ENCODE measurements at places on chromosomes 16 and 17.

DNA sequence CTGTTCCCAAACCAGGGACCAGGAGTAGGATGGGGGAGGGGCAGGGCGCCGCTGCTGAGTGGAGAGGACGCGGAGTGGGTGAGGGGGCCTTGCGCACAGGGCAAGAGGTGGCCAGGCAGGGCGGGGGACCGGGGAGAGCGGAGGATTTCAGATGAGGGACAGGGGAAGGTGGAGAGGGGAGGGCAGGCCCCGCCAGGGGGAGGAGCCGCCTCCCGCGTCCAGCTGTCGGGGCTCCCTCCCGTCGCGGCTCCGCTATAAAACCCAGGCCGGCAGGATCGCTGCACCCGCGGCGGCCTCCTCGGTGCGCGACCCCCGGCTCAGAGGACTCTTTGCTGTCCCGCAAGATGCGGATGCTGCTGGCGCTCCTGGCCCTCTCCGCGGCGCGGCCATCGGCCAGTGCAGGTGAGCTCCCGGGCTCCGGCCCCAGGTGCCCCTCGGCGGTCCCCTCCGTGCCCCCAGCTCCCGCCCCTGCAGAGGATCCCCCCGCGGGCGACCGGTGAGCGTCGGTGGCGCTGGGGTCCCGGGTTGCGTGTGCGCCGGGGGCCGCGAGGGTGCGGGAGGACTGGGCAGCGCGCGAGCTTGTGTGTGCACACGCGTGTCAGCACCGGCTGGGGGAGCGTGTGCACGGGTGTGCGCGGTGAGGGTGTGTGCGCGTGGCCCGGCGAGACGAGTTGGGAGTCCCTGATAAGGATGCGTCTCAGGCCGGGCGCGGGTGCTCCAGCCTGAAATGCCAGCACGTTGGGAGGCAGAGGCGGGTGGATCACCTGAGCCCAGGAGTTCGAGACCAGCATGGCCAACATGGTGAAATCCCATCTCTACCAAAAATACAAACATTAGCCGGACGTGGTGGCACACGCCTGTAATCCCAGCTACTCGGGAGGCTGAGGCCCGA is at the start of gene CA4:
CA4 (plus strand) TSS at position 283 of the 892 bp plus-strand sequence; CDS start at position 345, 62 bp downstream.
- DNase-seq = no peak

GRCh38 chr17:40170325-40170724 is 6.9 kb upstream of the RAPGEFL1 start:
- no peak for DNase-seq

- DNase-seq = no peak
Observed at GRCh38 chr16:1052721-1053120, 19.8 kb upstream of the SSTR5 start.

- DNase-seq = no peak
Observed at GRCh38 chr17:46035112-46035818, 36.2 kb downstream of the STH start.

- no peak for DNase-seq
Observed at GRCh38 chr16:29720703-29721102, 25.1 kb downstream of the C16orf54 start.

DNA sequence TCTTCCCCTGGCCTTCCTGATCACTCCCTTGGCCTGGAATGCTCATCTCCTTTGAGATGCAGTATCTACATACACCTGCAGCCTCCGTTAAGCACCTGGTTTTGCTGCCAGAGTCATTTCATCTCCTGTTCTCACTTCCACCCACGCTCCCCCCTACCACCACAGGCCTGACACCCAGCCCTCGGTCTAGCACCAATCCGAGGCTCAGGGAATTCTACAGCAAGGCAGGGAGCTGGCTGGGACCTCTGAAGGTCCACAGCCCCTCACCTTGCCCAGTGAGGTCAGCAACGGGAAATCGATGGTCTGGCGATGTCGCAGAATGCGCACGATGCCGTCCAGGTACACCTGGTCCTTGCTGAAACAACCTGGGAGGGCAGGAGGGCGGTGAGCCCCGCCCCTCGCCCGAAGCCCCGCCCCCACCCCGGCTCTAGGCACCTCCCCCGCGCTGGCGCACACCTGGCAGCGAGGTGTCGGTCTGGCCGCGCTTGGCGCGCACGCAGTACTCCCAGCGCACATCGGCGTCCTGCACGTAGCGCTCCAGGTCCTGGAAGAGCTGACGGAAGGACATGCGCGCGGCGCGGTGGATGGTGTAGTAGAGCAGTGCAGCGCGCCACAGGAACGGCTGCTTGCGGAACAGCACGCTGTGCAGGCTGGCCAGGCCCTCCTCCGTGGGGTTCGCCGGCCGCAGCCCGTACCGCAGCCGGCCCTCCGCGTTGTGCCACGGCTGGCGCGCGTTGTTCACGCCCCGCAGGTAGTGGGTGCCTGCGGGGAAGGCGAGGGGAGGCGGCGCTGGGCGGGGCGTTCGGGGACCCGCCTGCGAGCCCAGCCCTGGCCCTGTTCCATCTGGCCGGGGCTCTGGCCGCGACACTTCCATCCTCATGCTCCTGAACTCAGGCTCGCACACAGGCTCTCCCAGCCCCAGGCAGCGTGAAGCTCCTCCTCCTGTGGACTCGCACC is 5.7 kb downstream of the MATCAP1 start:
- DNase-seq = no peak

DNA sequence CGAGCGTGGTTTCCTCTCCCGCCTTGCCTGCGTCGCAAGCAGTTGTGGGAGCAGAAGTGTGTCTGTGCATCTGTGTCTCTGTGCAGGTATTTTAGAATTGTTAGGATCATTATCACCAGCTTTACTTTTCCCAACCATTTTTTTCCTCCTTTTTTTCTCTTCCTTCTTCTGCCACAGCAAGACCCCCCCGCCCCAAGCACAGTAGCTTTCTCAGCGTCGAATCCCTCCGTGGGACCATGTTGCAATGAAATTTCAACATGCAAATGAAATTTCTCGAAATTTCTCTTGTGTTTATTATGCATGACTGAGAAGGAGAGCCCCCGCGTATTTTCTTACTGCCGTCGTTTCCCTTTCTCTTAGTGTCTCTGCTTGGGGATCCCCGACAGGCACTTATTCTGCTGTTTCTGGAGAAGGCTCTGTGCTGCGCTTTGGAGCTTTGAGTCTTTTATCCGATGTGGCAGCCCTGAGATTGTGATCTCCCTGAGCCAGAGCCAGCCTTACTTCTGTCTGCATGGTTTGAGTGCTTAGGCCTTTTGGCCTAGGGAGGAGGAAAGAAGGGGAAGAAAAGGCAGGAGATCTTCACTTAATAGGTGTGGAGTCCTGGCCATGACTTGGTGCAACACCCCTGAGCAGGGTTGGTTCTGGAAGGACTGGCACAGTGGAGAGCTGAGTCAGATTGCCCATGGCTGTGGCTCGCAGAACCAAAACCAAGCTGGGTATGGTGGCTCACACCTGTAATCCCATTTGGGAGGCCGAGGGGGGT is 5.0 kb downstream of the ARMC7 start:
- no peak for DNase-seq

DNA sequence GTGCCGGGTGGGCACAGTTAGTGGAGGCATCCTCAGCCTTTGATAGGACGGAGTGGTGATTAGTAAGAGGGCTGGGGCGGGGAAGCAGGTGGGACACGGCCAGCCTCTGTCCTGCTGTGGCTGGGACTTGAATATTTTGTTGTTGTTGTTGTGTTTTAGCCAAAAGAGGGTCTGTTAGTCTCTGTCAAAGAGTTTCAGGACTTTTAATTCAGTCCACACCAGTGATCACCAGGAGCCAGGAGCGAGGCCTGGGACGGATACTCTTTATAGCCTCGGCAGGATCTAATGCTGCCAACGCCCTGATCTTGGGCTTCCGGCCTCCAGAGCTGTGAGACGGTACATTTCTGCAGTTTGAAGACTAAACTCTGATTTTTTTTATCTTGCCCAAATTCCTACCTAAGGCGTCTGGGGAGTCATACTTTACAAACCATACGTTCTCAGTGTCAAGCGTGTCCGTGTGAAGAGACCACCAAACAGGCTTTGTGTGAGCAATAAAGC is 2.9 kb upstream of the RNF213 start:
- no peak for DNase-seq

GRCh38 chr16:48433116-48433849 is 48.1 kb upstream of the SIAH1 start:
- no peak for DNase-seq

DNA sequence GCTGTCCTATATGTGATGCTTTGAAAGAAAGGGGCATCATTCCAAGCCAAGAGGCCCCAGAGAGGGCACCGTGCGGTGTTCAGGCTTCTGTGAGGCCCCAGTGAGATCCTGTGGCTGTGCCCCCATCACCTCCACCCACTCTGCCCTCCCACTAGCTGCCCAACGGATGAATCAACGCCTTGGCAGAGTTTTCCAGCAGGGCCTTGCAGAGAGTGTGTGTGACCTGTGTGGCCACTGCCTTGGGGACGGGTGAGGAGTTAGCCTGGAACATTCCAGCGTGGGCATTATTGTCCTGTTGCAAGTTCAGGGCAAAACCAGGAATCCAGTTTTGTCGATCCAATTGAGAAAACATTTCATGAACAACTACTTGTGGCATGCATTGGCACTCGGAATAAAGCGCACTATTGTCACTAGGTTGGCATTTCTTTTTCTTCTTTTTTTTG is 53.7 kb downstream of the SF3B3 start:
- DNase-seq = no peak

GRCh38 chr17:78019367-78019975 is 61.0 kb downstream of the TNRC6C start:
- no peak for DNase-seq

- no peak for DNase-seq
Observed at GRCh38 chr16:12170103-12171040, 193.8 kb downstream of the SNX29 start.
